ENCODE measurements at places on chromosomes 1 and 21.
A peak's percentile ranks its signal among the peaks of the same experiment; 100 is the strongest.

GRCh38 chr1:11055676-11056075 is 4.1 kb downstream of the SRM start:
- DNase-seq, result no peak

- peak; percentile 15 for DNase-seq
These were observed 23.9 kb downstream of the CTNNBIP1 start for GRCh38 chr1:9886092-9886742.

GRCh38 chr1:13536571-13536970 is 22.8 kb upstream of the LRRC38 start:
- no peak for DNase-seq

GRCh38 chr1:73903092-73903491 is 294.9 kb downstream of the LRRIQ3 start:
- DNase-seq, result no peak

DNA sequence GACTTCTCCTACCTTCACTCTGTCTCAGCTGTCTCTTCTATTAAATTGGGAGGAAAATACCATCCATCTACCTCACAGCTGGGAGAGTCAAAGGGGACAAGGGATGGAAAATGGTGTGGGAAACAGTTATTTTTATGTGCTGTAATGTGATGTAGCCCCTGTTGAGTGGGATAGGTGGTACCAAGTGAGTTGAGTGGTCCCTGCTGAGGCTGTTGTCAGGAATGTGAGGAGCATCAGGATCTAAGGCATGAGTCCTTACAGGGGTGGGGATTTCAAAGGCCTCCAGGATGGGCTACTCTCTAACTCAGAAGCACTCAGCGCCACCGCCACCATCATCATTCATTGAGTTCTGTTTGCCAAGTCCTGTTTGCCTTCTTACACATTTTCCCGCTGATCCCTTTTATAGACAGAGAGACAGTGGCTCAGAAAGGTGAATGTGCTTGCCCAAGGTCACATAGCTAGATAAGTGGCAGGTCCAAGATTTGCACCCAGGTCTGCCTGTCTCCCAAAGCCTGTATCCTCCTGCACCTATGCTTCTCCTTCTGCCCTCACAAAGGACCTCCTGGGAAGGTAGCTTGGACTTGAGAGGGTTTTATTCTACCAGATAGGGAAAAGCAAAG is 4.6 kb upstream of the ID3 start:
- DNase-seq, result no peak

GRCh38 chr1:200908191-200908868 is 13.6 kb downstream of the INAVA start:
- DNase-seq, result no peak

GRCh38 chr1:175270361-175270760 is 77.8 kb upstream of the KIAA0040 start:
- no peak for DNase-seq

GRCh38 chr21:36773117-36773516 is 74.2 kb downstream of the SIM2 start:
- DNase-seq, result peak; percentile 21

DNA sequence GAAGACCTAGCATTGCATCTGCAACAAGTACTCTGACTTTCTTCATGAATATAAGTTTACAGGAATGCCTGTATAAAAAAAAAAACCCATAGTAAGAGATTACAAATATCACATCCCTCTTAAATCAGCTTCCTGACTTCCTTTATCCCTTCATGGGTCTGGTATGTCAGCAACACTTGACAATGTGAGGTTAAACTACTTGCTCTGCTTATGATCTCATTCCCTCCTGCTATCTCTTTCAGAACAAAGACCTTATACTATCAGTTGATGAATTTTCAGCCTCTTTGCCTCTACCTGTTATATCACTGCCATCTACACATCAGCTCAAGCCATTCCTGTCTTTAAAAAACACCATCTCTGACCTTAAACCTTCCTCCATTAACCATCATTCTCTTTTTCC is 130.9 kb upstream of the SAMSN1 start:
- DNase-seq, result no peak

- DNase-seq, result peak; percentile 56
These were observed 29.4 kb downstream of the IL6R start for GRCh38 chr1:154434346-154435085.

DNA sequence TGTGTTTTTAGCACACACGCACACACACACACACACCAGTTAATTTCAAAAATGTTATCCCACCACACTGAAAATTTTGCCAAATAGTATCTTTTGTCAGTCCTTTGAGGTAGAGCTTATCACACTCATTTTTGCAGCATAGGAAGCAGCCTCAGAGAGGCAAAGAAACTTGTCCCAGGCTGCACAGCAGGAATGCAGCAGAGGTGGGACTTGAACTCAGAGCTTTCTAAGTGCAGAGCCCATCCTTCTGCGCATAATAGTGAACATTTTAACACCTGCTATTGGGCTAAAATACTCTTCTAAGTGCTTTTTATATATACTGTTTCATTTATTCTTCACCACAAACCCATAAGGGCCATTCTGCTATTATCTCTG is 15.0 kb downstream of the FHAD1 start:
- DNase-seq, result no peak

DNA sequence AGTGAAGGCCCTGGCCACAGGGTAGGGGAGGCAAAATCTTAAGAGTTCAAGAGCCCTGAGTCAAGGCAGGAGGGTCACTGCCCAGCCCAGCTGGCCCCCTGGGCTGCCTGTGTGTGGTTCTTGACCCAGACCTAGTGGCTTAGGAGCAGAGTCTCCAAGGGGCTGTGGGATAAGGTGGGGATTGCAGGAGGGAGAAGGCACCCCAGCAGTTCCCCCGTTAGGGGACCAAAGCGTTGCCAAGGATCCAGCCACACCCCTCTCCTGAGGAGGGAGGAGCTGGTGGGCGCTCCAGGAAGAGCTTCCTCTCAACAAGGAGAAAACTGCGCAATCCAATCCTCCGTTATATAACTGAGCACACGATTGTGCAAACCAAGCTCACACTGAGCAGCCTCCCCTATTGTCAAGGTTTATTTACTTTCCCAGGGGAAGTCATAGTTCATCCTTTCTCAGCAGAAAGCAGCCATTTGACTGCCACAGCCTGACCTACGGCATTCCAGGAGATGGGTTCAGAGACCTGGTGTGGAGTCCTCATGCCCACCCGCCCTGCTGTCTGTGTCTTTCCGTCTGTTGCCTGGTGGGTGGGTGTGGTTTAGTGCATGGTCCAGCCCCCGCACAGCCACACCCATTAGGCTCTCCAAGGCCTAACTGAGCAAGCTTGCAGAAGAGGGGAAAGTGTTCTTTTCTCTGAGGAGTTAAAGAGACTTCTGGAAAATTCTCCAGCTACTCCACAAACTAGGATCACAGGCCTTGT is 3.5 kb downstream of the EPHX1 start:
- DNase-seq, result no peak

- DNase-seq, result no peak
These were observed 101.7 kb downstream of the PDE9A start for GRCh38 chr21:42755031-42755665.

- DNase-seq, result no peak
These were observed 644 bp upstream of the MRPL24 start for GRCh38 chr1:156741481-156741983.

DNA sequence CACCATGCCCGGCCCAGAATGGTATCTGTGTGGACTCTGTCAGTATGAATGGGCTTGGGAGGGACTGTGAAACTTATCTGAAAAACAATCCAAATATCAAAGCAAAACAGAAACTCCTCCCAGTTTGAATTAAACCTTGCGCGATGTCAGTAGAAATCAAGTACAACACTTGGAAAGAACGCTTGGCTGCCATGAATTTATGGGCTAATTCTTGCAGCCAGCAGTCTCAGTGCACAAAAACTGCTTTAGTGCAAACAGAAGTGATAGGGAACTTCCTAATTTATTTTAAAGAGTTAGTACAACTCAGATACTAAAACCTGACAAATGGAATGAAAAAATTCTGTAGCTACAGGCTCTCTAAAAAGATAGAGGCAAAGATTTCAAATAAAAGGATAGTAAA is 8.5 kb downstream of the CLCA1 start:
- DNase-seq, result no peak

GRCh38 chr1:100893718-100894117 is 924 bp downstream of the EXTL2 start:
- no peak for DNase-seq

DNA sequence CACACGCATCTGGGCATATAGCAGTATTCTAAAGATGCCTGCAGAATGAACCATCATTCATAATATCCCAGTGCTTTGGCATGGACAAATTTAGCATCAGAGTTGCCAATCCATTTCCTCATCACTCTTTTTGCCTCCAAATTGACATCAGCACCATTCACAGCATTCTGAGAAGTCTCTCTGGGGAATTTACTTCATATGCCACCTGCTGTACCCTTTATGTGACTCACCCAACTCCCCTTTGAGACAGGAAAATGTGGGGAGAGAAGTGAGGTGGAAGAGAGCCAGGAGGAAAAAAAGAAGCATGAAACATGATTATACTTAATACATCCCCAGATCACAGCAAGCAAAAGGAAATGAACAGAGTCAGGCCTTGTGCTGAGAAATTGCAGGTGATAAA is 37.4 kb downstream of the RAB3B start:
- DNase-seq, result no peak

- DNase-seq, result no peak
These were observed 172.6 kb upstream of the ADAMTS5 start for GRCh38 chr21:27139526-27139925.

GRCh38 chr1:3261007-3261968 is 192.3 kb downstream of the PRDM16 start:
- DNase-seq, result no peak

- DNase-seq, result no peak
These were observed 22.0 kb downstream of the PRPF38A start for GRCh38 chr1:52426371-52426770.

Measured in nucleus accumbens (tissue), 56 donors.